ENCODE measurements at places on chromosomes 13 and 19.

DNA sequence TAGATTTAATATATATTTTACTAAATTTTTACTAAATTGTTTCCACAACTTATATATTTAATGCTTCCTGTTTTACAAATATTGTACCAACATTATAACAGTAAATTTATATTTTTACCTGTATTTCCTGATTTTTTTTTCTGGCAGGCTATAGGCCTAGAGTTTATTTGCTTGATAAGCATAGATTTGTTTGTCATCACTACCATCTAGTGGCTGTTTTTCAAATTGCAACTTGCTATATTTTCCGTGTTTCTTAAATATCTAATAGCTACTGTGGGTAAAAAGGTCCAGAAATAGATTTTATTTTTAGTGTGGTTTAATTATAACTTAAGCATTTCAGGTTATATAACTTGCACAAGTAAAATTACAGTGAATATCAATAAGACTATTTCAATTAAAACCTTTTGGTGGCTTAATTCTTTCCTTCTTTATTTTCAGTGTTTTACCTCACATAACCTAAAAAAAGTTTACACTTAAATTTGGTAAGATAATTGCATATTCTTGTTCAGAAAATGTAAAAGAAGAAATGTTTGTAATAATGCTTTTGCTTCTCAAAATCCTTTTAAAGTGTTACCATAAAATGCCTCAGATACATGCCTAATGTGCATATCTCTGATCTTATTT is 60.6 kb downstream of the NDFIP2 start:
- DNase-seq: no peak

GRCh38 chr19:12527034-12527836 is 24.0 kb downstream of the ZNF564 start:
- DNase-seq: no peak

DNA sequence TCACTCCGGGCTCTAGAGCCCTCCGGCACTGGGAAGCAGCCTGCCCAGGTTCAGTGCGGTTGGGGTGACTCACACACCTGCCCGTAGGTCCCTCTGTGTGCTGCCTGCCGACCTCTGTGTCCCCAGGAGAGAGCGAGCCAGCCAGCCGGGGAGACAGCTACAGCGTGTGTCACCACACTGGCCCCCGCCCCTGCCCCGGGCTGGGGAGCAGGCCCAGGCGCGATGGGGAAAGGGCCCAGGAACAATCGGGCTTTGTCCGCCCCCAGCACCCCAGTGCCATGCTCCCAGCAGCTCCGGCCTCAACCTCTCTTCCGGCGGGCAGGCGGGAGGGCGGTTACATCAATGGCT is at the start of gene KLK6:
Gene KLK6, minus strand, starts transcription at position 179 of the 348 bp plus-strand sequence. CDS start 1,487 bp downstream, outside the sequence.
- DNase-seq: peak; percentile 87

DNA sequence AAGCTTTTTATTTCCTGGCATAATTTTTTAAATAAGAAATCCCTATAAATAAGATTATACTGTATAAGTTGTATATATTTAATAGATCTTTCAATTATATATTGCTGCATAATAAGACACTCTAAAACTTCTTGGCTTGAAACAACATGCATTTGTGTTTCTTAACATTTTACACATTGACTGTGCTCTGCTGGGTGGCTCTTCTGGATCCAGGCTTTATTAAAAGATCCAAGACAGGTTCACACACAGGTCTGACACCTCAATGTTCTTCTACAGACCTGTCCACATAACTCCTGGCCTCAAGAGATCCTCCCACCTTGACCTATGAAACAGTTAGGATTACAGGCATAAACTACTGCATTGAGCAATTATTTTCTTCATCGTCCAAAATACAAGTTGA is 77.6 kb upstream of the PCDH17 start:
- DNase-seq: no peak

- DNase-seq: no peak
Observed at GRCh38 chr13:41608111-41608838, 150.9 kb downstream of the RGCC start.

- no peak for DNase-seq
Observed at GRCh38 chr13:104382951-104383350, 1316.7 kb upstream of the SLC10A2 start.

- no peak for DNase-seq
Observed at GRCh38 chr13:50136678-50137077, 121.4 kb downstream of the KCNRG start.

DNA sequence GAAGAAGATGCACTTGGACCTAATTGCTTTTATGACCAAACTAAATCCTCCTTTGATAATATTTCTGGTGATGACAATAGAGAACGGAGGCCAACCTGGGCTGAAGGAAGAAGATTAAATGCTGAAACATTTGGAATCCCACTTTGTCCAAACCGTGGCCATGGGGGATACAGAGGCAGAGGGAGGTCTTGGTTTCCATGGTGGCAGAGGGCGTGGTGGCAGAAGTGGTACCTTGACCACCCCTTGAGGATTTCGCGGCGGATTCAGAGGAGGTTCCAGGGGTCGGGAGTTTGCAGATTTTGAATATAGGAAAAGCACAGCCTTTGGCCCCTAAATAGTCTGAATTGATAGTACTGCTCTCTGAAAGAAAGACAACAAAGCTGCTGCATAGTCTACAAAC is 7.2 kb upstream of the LILRB3 start:
- no peak for DNase-seq

- no peak for DNase-seq
Observed at GRCh38 chr13:28819046-28819730, 951 bp upstream of the MTUS2 start.

- DNase-seq: no peak
Observed at GRCh38 chr13:51955816-51956603, 55.2 kb downstream of the ATP7B start.

GRCh38 chr19:34306213-34306661 is 51.9 kb downstream of the GARRE1 start:
- DNase-seq: no peak

DNA sequence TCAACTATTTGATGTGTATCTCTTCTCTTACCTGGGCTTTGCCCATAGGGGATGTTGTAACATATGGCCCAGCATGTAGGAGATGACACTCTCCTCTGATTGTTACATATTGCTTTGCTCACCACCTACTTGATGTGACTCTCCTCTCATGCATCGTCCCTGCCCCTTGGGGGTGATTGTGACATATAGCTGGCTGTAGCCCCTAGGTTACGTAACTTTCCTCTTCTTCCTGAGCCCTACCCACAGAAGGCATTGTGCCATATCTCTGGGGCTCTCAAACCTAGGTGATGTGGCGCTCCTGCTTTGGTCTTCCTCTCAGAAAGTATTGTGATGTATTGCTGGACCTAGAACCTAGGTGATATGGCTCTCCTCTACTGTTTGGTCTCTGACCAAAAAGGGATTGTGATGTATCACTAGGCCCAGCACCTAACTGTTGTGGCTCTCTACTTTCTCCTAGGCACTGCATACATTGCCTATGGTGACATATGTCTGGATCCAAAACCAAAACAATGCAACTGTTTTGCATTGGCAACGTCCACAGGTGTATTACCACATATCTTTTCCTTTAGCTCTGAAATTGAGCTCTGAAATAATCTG is 71.9 kb upstream of the ZNF724 start:
- no peak for DNase-seq

GRCh38 chr19:29006057-29006735 is 206.8 kb downstream of the UQCRFS1 start:
- no peak for DNase-seq

DNA sequence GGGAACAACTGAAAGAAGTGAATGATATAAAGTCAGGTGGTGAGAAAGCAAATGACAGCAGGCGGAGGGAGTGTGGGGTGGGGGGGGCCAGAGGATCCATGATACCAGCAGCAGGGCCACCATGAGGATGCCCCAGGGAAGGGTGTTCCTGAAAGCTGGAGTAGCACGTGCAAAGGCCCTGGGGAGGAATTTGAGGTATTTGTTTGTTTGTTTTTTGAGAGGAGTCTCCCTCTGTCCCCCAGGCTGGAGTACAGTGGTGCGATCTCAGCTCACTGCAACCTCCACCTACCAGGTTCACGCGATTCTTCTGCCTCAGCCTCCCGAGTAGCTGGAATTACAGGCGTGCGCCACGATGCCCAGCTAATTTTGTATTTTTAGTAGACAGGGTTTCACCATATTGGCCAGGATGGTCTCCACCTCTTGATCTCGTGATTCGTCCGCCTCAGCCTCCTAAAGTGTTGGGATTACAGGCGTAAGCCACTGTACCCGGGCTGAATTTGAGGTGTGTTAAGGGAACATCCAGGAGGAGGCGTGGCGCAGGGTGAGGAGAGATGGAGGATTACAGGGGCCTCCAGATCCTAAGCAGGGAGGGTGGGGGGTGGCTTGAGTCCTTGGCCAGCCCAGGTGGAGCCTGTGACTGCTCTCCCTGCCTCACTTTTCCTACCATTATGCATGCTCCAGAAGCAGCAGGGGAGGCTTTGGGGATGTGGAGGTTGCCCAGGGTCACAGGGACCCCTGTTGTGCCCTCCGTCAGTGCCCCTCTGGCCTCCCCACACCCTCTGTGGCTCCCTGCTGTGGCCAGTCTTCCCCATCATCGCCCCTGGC is 12.4 kb upstream of the JUND start:
- DNase-seq: no peak

DNA sequence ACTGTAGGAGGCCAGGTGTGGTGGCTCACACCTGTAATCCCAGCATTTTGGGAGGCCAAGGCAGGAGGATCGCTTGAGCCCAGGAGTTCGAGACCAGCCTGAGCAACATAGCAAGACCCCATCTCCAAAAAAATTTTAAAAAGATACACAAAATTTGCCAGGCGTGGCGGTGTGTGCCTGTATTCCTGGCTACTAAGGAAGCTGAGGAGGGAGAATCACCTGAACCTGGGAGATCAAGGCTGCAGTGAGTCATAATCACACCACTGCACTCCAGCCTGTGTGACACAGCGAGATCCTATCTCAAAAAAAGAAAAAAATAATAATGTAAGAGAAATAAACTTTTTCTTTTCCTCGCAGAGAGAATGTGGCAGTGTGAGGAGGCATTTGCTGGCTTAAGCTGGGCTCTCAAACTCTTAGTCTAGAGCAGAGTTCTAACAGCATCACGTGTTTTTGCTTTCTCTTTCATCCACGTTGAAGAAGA is 21.1 kb downstream of the FAM187B start:
- DNase-seq: no peak

DNA sequence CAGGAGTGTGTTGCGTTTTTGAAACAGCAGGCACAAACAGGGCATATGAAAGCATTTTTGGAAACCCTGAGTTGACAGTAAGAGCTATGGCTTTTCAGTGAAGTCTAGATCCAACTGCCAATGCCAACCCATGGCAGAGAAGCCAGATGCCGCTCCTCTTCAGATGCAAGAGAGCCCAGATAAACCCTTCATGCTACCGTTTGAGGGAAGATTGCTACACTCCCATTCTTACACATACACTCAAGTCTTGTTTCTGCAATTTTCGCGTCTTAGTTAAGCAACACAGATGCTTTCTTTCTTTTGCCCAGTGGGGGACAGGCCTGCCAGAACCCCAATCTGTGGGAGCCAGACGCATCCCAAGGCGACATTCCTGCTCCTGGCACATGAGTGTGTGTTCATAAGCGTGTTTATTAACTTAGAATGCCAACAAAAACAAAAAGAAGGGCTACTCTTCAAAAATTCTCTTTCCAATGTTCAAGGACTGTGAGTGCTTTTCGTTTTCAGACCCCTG is 10.4 kb downstream of the BORCS8 start:
- no peak for DNase-seq

- DNase-seq: no peak
Observed at GRCh38 chr19:2336528-2337328, 8.2 kb downstream of the SPPL2B start.

- no peak for DNase-seq
Observed at GRCh38 chr19:8531470-8531869, 17.5 kb upstream of the ZNF414 start.

DNA sequence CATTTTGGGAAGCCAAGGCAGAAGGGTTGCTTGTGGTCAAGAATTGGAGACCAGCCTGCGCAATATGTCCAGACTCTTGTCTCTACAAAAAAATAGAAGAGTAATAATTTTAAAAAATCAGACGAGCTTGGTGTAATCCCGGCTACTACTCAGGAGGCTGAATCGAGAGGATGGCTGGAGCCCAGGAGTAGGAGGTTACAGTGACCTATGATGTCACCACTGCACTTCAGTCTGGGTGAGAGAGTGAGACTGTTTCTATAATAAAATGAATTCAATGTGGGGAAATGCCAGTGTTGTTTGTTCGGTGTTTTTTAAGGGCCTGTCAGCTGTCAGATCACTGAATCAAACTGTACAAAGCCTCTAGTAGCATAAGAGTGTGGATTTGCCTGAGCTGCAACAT is 1.2 kb upstream of the FBXL3 start:
- DNase-seq: no peak

GRCh38 chr19:47275791-47276461 is 1.2 kb downstream of the INAFM1 start:
- no peak for DNase-seq

DNA sequence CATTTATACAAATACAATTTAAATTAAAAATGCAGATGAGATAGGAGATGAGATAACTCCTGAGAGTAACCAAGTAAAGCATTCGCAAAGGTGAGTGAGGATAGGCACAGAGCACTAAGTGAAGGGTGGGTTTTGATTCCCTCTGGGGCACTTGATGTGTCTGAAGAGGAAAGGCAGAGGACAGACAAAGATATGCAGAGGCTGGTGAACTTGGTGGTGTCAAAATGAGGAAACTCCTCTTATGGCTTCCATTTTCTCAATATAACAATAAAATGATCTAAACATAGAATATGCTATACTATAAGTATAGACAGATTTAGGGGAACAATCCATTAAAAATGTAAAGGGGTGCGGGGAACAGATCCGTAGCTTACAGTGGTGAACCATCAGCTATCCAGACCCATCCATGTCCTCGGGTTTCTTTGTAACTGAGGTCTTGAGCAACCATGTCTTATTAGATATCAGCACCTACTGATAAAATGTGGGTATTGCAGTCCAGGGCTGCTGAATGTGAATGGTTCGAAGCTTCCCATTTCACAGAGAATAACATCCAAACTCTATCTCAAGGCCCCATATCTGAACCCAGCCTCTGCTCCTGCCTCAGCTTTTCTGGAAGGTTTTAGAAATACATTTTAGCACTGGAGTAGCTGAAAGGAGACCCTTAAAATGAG is 73.9 kb upstream of the SLC10A2 start:
- peak; percentile 1 for DNase-seq

DNA sequence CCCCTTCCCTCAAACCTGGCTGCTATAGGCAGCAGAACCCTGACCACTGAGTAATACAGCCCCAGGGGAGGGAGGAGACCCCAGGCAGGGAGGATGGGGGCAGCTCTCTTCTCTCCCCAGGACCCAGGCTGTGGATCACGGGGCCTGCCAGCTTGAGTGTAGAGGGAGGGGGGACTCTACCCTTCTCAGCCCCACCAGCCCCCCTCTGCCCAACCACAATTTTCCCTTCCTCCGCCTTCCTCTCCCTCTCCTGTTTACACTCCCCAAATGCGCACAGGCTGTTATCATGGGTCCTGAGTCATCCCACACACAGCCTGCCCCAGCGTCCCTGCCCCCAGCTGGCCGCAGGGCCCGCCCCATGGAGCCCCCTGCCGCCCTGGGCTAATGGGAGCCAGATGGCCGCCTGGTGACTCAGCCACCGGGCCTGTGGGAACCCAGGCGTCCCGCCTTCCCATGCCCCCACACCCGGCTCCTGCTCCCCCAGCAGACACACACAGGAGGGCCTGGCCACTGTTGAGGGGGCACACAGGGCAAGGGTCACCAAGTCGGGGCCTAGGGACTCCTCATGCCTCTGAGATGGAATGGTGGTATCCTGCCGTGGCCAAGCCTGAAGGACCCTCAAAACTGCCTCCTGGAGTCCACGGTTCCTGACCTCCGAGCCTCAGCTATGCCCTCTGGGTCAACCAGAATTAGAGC is 13.6 kb downstream of the CCDC97 start:
- no peak for DNase-seq

- DNase-seq: no peak
Observed at GRCh38 chr19:19615086-19615485, 3.4 kb downstream of the PBX4 start.
